ENCODE measurements at places on chromosomes 1 and 21. TPM values are rescaled to one million over a fixed set of nuclear protein-coding genes. Genes with fewer than 3 reads are reported as not detected.

DNA sequence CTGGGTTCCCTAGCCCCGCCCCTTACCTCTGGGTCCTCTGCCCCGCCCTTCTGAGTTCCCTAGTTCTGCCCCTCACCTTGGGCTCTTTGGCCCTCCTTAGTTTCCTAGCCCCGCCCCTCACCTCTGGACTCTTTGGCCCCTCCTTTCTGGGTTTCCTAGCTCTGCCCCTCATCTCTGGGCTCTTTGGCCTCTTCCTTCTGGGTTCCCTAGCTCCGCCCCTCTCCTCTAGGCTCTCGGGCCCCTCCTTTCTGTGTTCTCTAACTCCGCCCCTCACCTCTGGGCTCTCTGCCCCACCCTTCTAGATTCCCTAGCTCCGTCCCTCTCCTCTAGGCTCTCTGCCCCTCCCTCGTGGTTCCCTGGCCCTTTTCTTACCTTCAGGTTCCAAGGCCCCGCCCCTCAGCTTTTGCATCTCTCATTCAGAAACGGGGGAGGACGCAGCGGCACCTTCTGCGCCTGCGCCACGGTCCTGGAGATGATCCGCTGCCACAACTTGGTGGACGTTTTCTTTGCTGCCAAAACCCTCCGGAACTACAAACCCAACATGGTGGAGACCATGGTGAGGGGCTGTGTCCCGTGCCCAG, 88.5 kb downstream of the PTPRU start:
- no peak for DNase-seq

GRCh38 chr1:201217146-201217545, 26.5 kb downstream of the IGFN1 start:
- no peak for DNase-seq

DNA sequence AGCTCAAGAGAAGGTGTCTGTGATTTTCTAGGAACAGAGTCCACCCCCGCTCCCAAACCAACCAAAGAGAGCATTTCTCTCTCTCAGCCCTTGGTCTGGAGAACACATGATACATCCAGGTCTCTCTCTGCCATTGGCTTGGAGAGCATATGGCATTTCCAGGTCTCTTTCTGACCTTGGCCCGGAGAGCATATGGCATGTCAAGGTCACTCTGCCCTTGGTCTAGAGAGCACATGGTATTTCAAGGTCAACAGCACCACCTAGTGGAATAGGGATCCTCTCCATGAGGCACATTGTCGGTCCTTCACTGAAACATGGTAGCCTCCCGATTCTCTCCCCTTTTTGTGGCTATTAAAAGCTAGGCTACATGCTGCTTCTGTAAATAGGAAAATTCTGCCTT, 437.7 kb upstream of the OLFM3 start:
- DNase-seq, result no peak

GRCh38 chr1:182688436-182689205, 4.2 kb upstream of the RGS8 start:
- DNase-seq, result no peak

GRCh38 chr1:205570796-205571537, 60.8 kb downstream of the ELK4 start:
- DNase-seq, result no peak

GRCh38 chr1:183756326-183756725, 48.6 kb upstream of the RGL1 start:
- no peak for DNase-seq

DNA sequence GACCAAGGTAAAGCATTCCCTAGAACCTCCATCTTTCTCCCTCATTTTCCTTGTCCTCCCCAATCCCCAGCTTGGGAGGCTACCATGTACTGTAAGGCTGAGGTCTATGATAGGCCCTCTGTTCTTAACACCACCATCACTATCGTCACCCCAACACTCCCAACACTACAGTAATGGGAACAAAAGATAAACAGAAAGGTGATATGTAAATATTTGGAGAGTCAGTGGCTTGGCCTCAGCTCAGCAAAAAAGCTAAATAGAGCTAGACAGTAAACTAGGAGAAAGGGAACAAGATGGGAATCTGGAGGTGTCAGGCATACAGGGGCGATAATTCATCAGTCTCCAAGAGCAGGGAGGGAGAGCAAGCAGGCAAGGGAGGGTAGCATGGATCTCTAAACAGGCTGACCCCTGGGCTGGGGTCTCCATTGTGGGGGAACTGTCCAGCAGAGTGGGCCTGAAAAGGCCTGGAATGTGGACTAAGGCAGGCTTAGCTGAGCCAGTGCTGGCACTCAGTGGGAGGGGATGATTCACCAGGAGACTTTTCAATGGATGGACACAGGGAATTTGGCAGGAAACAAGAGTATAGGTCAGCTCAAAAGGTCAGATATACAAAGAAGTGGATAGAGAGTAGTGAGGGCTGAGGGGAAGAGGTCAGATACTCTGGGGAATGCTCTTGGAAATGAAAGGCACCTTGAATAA, 6.7 kb downstream of the WNT2B start:
- DNase-seq, result no peak

DNA sequence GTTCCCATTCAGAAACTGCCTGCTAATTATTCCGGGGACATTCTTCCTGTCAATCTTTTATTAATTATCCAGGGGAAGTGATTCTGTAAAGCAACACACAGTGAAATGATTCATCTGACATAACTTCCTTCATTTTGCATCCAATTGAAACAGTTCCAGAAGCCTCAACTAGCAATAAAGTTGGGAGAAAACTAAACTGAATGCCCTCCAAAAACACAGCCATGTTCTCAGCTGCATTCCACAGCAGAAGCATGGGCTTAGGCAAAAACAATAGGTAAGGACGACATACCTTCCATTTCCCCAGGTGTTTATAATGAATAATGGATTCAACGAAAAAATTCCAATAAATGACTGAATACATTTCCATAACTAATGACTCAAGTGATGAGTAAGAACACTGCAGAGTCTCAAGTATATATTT, 36.9 kb upstream of the TARBP1 start:
- DNase-seq, result no peak

DNA sequence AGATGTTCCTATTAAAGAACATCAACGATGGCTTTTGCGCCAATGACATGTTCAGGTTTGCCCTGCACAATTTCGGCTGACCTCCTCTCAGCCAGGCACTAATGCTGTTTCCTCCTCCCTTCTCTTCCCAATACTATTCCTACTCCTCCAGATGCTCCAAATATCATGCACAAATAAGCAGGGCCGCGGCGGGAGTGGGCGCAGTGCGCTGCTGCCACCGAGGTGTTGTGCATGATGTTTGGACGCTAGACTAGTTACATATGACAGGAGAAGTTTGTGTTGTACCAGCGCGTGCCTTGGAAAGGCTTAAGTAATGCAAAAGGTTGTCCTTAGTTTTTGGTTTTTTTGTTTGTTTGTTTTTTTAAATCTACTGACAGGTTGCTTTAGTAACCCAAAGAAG, 33.3 kb upstream of the PPM1J start:
- DNase-seq, result no peak

- DNase-seq, result no peak
These were observed 20.6 kb downstream of the CDA start for GRCh38 chr1:20609541-20609940.

DNA sequence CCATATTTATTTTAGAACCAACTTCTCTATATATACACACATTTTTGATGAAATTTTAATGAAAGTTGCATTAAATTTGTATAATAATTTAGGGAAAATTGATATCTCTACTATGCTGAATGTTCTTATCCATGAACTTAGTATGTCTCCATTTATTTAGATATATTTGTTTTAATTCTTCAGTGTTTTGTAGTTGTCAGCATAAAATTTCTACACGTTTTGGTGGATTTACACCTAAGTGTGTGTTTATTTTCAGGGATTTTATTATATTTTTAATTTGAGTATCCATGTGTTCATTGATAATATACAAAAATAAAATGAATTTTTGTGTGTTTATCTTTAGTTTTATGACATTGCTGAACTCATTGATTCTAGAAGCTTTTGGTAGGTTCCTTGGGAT, 36.7 kb downstream of the PCBP3 start:
- no peak for DNase-seq

DNA sequence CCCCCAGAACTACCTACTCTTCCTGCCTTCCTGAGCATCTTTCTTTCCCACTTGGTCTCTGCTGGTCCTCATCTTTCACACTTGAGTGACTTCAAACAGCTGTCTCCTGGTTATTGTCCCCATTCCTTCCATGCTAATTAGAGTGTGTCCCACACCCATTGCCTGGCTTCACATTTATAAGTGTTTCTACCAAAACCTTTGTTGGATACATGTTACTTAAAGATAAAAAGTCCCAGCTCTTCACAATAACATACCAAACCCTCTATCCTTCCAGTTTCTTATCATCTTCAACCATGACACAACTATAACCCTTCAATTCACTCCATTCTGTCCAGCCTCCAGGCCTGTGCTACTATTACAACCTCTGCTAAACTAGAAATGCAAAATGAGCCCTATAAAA, 41.0 kb downstream of the VCAM1 start:
- no peak for DNase-seq

DNA sequence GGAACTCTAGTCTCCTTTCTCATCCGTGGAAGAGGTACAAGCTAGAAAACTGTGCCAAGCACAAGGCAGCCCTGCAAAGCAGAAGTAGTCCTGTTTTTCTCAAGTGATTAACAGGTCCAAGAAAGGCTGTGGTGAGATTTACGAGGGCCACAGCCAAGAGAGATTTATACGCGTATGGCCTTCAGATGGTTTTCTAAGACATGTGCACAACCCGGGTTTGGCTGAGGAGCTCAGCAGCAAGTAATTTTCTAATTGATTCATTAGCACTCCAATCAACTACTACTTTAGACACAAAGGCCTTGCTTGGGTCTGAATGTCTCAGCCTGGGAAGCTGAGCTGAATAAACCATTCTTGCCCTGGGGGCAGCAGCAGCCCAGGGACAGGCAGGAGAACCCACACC, 55.8 kb downstream of the SSBP3 start:
- no peak for DNase-seq

GRCh38 chr1:4778056-4778455, 123.6 kb downstream of the AJAP1 start:
- DNase-seq, result no peak

DNA sequence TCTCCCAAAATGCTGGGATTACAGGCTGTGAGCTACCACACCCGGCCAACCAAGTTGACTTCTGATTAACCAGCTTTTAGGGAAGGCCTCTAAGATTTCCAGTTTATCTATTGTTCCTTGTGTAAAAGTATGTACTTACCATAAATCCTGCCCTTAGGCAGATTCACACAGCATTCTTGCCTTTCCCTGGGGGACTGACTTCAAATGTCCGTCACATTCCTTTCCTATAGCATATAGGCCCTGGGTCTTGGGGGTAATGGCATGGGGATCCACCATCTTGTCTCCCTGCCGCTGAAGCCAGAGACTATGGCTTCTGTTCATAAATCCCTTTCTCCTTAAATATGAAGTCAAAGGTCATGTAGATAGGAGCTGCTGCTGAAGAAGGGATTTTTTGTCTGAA, 872 bp upstream of the PINK1 start:
- no peak for DNase-seq

DNA sequence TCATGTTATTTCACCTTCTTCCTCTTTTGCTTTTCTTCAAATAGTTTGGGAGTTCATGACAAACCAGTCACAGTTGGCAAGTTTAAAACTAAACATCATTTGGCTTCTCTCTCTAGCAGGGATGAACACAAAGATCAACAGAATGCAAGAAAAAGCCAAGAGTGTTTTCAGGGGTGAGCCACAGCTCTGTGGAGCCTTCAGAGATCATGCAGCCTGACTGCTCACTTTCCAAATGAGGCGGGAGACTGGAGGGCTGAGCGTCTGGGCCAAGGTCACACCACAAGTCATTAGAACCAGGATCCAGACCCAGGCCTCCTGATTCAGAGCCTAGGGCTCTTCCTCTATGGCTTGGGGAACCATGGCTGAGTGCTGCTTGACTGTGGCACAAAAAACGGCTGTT, 2.7 kb downstream of the DPT start:
- no peak for DNase-seq

GRCh38 chr1:59494145-59494833, 197.4 kb downstream of the FGGY start:
- no peak for DNase-seq

DNA sequence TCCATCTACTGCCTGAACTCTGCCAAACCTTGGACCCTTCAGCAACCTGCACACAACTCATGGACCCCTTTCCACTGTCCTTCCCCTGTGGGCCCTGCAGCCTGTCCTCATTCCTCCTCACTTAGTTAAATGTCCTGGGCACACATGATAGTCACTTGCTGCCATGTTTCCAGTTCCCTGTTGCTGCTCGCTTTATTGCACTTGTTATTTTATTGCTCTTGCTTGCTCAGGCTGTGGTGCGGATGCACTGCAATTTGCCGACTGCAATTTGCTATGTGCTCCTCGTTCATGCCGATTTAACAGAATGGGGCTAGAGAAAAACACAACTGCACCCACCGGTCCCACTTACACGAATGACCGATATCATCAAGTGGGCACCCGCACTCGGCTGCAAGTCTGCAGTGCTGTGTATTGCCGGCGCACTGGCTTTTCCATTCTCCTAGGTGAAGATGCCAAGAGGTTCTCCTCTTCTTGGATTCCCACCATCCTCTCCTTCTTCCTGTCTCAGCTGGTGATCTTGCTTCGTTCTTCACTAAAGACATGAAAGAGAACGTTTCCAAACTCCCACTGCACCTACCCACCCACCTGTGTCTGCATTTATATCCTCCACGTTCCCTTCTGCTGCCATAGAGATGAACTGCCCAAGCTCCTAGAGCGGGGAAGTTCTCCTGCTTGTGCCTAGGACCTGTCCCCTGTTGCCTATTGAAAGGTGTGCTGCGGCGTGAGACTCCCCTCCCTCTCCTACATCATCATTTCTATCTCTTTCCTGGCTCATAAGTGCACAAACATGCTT, 45.4 kb upstream of the B3GALT5 start:
- no peak for DNase-seq

DNA sequence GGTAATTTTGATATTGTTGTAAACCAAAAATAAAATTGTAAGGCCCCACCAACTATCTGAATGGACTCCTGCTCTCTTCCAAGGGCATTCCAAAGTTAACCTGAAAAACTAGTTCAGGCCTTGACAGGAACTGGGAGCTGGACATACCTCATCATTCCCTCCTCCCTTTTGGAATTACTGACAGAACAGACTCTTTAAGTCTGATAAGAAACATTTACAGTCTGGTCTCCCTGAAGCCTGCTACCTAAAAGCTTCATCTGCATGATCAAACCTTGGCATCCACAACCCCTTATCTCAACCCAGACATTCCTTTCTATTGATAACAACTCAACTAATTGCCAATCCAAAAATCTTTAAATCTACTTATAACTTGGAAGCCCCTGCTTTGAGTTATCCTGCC, 123.8 kb downstream of the TLR5 start:
- no peak for DNase-seq

- DNase-seq, result no peak
These were observed 38.5 kb upstream of the EYA3 start for GRCh38 chr1:28126783-28127490.

CNR2 gene
- not detected for total RNA-seq

MROH9 gene
- total RNA-seq, result not detected

CYP4A11 gene
- total RNA-seq, result not detected

INTS11 gene
- total RNA-seq, result 75.7 TPM

CEP104 gene
- total RNA-seq, result 34.1 TPM

ARHGAP30 gene
- total RNA-seq, result 3.7 TPM

HRNR gene
- total RNA-seq, result not detected

LCE3E gene
- not detected for total RNA-seq

SPRR2F gene
- total RNA-seq, result not detected

Data from Right ventricle myocardium inferior (tissue), 1 donor.